Mesothelial cell of epicardium (in vitro differentiated cells): ENCODE measurements at places on chromosomes 7 and 10. TPM values are rescaled to one million over a fixed set of nuclear protein-coding genes. Genes with fewer than 3 reads are reported as not detected.

GPRIN2 gene
- 19.6 to 20.7 TPM (median 20.3 TPM) in 3 replicates for total RNA-seq

LLCFC1 gene
- not detected in 3 replicates for total RNA-seq

HMX2 gene
- not detected in 3 replicates for total RNA-seq

COL28A1 gene
- total RNA-seq = 1.6 to 1.8 TPM (median 1.7 TPM) in 3 replicates

INTS1 gene
- 141 to 163 TPM (median 149 TPM) in 3 replicates for total RNA-seq

ANXA8L1 gene
- 1.1 to 1.7 TPM (median 1.6 TPM) in 3 replicates for total RNA-seq

CUZD1 gene
- total RNA-seq = not detected in 3 replicates

ABCA13 gene
- total RNA-seq = 0.24 to 0.29 TPM (median 0.25 TPM) in 3 replicates

RARRES2 gene
- total RNA-seq = 24.9 to 26.4 TPM (median 26.2 TPM) in 3 replicates

SLC16A12 gene
- total RNA-seq = 3.0 to 3.1 TPM (median 3.1 TPM) in 3 replicates

MMD2 gene
- not detected in 3 replicates for total RNA-seq

PRKG1 gene
- total RNA-seq = 35.0 to 37.0 TPM (median 35.9 TPM) in 3 replicates

PGAM1 gene
- total RNA-seq = 188 to 197 TPM (median 188 TPM) in 3 replicates

ANKRD61 gene
- 0.20 to 0.29 TPM in 2 of 3 replicates, not detected in the other for total RNA-seq

ZNF853 gene
- 22.7 to 23.5 TPM (median 22.9 TPM) in 3 replicates for total RNA-seq

MALRD1 gene
- 8.4 to 11.1 TPM (median 10.4 TPM) in 3 replicates for total RNA-seq

NAT16 gene
- not detected in 3 replicates for total RNA-seq

TEX47 gene
- total RNA-seq = not detected in 3 replicates

AGAP6 gene
- 22.3 to 23.2 TPM (median 23.0 TPM) in 3 replicates for total RNA-seq

KNDC1 gene
- total RNA-seq = 20.3 to 23.7 TPM (median 21.0 TPM) in 3 replicates

SMNDC1 gene
- 38.5 to 41.4 TPM (median 39.6 TPM) in 3 replicates for total RNA-seq
